ENCODE measurements at places on chromosomes 7 and 10.

DNA sequence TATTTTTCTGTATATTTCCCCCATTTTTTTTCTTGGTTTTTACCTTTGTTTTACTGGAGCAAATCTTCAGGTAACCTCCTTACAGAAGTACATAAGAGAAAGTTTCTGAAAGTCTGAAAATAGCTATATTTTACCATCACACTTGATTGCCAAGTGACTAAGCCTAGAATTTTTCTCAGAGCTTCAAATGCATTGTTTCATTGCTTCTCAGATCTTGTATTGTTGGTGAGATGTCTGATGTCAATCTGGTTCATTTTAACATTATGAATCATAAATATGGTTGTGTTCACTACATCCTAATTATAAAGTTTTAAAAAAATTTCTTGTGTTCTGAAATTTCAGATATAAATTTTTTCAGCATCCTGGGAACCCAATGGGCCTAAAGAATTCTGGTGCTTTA, 228.2 kb downstream of the AHR start:
- no peak for DNase-seq

- no peak for DNase-seq
These were observed 86.5 kb upstream of the INSIG1 start for GRCh38 chr7:155211173-155211572.

DNA sequence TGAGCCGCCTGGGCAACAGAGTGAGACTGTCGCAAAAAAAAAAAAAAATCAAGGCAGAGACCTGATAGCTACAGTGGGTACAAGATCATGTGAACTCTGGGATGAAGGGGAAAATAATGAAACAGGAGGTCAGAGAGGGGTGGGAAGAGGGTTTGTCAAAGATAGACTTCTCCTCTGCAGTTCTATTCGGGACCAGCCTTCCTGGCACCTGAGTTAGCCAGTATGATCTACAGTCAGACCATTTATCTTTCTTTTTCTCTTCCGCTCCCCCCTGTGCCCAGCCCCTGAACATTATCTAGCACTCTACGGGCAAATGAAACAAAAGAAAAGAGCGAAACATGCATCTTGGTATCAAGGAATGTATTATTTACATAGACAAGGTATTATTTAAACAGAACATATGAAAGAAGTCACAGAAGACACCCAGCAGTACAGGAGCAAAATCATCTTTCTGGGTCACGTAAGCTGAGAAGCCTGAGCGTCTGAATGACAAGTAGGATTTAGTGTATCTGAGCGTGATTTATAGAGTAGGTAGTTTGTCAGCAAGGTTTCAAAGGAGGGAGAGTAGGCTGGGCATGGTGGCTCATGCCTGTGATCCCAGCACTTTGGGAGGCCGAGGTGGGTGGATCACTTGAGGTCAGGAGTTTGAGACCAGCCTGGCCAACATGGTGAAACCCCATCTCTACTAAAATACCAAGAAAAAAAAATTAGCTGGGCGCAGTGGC, 109.0 kb downstream of the PRKCQ start:
- DNase-seq, result no peak

DNA sequence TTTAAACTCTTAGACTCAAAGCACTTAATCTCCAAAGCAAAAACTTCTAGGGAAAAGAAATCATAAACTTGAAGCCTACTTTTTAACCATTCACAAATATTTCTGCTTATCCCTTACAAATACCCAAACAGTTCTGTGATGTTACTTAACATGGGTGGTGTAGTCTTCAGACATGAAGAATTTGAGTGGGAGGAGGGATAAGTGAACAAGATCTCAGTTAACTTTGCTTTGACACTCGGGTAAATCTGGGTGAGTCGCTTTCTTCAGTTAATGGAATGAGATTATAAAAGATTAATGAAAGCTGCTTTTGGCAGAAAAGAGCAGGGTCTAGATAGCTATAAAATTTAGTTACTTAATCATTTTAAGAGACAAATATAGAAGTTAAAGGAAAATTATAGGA, 47.5 kb downstream of the RNF133 start:
- DNase-seq, result no peak

DNA sequence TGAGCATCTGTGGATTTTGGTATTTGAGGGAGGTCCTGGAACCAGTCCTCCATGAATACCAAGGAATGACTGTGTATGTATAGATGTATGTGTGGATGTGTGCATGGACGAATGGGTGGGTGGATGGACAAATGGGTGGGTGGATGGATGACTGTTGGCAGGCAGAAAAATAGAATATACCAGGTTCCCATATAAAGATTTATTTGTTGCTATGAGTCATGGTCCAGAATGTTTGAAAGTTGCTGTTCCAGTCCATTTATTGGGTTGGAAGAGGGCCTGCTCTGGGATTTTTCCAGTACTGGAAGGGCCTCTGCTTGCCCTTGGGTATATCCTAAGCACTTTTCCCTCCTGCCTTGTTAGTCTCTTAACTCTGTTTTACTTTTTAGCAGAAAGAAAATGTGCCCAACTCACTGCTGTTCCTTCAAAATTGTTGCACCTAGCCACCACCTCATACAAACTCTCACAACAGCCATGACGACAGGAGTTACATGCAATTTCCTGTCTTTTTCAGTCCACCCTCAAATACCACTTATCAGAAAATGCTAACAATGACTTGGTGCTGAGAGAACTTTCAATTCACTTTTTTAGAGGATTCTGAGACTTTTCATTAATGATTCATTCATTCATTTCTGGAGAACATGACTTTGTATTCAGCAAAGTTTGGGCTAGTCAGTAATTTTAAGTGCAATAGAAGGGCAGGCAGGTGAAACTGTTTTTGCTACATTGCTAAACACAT, 108.1 kb downstream of the EEPD1 start:
- no peak for DNase-seq

- no peak for DNase-seq
These were observed 704.9 kb upstream of the LRRN3 start for GRCh38 chr7:110386006-110386405.

GRCh38 chr10:51255381-51255780, 181.1 kb downstream of the PRKG1 start:
- DNase-seq, result no peak

GRCh38 chr7:124765401-124766352, at the start of gene GPR37:
GPR37 (minus strand) TSS chr7:124765792; CDS start chr7:124764976, 816 bp downstream.
- DNase-seq, result peak; percentile 91

- no peak for DNase-seq
These were observed 120.7 kb downstream of the PRKAG2 start for GRCh38 chr7:151756076-151756731.

- DNase-seq, result no peak
These were observed 37.3 kb downstream of the SHH start for GRCh38 chr7:155774947-155775346.

GRCh38 chr10:7162331-7162730, 248.5 kb downstream of the SFMBT2 start:
- no peak for DNase-seq

- DNase-seq, result no peak
These were observed 15.6 kb downstream of the CLRN3 start for GRCh38 chr10:127877116-127877515.

GRCh38 chr10:72449941-72450441, 95.3 kb upstream of the DNAJB12 start:
- DNase-seq, result no peak

DNA sequence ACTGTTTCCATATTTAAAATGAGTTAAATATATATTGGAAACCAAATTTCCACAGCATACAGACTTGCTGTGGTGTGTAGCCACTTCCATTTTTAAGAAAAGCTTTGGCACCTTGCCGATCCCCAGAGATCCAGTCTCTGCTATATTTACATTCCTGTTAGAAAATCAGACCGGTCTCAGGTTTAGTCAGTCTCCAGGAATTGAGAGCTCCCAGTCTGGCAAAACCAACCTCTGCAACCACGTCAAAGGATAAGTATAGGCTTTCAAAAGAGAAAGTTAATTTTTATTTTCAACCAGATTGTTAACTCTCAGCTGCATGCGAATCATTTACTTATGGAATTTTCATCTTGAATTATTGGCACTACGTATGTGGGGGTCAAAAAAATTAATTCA, 28.2 kb downstream of the PUS7 start:
- no peak for DNase-seq

DNA sequence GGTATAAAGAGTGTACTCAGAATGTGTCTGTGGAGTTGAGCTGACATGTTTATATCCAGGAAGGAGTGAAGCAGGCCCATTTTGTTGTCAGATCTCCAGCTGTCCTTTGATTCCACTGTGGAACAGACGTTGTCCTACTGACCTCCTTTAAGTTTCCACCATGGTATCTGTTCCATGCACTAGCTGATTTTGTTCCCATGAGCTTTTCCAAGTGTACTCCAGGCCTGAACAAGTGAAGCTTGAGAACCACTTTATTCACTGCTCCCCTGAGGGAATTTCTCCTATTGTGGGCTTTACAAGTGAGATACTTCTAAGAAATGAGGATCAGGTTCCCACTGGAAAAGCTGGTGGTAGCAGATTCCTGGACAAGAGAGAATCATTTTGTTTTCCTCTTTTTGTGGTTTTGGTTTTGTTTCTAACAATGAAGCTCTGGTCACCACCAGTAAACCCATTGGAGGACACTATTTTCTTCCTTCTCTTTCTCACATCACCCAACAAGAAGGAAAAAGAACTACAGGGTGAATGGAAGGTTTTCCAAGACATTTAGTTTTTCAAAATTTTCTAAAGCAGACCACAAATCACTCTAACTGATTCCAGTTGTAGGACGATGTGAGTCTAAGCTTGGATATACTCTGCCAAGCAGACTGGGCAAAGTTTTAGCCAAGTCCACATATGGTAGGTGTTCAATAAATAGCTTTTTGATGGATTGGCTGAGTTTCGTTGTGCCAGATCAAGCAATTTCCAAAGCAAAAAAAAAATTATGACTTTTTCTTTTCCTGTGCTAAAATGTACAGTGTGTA, 144.2 kb downstream of the JCAD start:
- no peak for DNase-seq

DNA sequence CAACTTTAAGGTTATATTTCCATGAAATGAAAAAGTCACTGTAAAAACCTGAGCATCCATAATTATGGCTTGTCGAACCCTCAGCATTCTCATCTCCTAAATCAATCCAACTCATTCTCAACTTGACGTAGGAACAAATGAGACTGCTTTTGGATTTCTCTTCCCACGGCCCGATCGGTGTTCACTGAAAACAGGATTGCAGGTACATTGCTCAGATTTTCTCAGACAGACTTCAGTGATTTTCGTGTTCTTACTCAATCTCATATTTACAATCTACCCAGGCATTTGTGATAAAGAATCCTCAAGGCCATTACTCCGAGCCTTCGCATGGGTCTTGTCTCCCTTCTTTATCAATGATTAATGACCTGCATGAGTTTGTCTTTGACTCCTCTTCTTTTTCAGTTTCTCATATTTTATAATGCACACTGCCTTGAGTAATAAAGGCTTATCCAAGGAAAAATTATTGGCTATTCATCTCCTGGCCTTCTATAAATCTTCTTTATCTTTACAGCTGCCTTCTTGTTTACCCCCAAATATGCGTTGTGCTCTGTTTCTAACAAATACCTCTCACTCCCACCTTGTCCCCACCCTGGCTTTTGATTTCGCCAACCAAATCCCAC, 90.4 kb upstream of the MYO3A start:
- DNase-seq, result no peak

DNA sequence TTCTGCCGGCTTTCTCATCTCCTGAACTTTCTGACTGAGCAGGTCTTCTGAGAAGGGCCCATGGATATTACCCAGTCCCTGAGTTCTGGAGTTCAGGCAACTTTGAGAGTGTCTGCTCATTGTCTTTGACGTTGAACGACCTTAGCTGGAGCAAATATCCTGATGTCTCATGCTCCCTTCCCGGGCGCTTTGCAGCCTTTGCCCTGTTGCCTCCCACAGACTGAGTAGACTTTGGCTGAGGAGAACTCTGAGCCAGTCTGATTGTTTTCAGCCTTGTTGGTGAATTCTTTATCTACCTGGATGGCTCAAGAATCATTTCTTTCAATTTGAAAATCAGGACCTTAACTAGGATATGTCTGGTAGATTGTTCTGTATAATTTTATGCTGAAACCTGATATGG, 353.7 kb downstream of the GLRX3 start:
- no peak for DNase-seq

- DNase-seq, result no peak
These were observed 44.9 kb downstream of the MCU start for GRCh38 chr10:72736828-72737220.

DNA sequence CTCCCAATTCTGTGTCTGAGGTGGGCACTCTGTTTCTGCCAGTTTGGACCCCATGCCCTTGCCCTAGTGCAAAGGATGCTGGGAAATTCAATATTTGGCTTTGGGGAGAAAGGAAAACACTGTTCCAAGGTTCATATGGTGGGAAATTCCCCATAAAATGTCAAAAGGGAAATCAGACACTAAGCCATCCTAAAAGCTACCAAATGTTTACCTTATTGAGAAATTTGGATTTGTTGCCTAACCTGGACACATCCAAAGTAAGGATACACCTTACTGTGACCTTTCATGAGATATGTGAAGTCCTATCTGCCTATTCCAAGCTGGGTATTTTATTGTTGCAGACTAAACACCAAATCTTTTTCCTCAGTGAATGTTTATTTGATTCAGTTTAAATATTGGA, 109.1 kb downstream of the CYP26A1 start:
- no peak for DNase-seq

DNA sequence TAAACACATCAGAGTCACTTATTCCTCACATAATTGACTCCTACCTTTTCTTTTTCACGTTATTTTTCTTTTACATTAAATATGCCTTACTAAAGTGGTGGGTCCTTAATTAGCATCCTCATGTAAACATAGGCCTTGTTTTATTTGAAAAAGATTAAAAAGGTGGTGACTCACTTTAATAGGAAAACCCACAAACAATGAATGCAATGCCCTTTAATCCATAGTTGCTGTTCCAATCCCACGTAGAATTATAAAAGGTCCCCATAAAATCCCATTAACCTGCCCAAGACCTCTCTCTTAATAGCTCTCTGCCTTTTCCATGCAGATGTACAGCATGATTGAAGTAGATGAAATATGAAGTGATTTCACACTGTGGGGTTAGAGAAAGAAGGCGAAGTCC, 32.2 kb downstream of the SLC16A12 start:
- DNase-seq, result no peak

- DNase-seq, result no peak
These were observed 821.6 kb downstream of the GRID1 start for GRCh38 chr10:85544956-85545355.

GRCh38 chr7:34840176-34840785, 182.3 kb downstream of the NPSR1 start:
- no peak for DNase-seq

DNA sequence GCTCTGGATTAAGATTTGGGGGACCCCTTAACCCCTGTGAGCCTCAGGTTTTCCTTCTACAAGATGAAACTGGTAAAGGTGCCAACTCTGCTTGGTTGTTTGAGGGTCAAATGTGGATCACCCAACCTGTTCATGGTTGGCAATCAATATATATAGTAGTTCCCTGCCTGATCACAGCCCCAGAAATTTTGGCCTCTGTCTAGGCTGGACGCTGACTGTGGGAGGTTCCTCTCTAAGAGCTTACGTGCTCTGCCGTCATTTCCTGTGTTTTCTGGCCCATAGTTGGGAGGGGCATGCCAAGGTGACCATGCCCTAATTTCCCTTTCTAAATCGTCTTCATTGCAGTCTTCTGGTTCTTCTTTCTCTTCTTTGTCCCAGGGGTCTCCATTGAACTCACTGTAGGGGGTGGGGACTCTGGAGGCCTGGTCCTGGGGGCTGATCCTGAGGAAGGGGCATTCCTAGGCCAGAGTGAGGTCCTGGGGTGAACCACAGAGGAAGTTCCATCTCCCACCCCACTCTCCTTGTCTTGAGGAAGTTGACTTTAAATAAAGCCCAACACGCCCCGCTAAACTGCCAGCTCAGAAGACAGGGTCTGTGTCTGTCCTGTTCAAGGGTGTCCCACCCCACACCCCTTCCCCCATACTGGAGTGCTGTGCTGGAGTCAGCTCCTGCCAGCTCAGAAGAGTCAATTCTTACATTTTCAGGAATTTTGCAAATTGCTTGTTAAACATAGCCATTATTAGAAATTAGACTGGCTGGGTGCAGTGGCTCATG, 98.9 kb upstream of the SDK1 start:
- DNase-seq, result no peak
